ENCODE measurements at places on chromosomes 3 and 15. TPM values are rescaled to one million over a fixed set of nuclear protein-coding genes. Genes with fewer than 3 reads are reported as not detected.

Gene CADM2
- total RNA-seq, result 3.3 TPM

Gene PP2D1
- not detected for total RNA-seq

Gene GLDN
- 75.8 TPM for total RNA-seq

Gene MYO5C
- total RNA-seq, result 64.5 TPM

Gene IL5RA
- 13.8 TPM for total RNA-seq

Gene TMEM207
- total RNA-seq, result not detected

Gene EPHB1
- total RNA-seq, result 6.3 TPM

Gene WNT5A
- 16.4 TPM for total RNA-seq

Gene FANCD2OS
- total RNA-seq, result not detected

Gene WWTR1
- 186 TPM for total RNA-seq

Gene ANKUB1
- total RNA-seq, result 3.5 TPM

Gene GP5
- total RNA-seq, result 0.49 TPM

Gene NR2E3
- 0.26 TPM for total RNA-seq

Gene ZNF502
- 3.8 TPM for total RNA-seq

Gene SCN11A
- 0.12 TPM for total RNA-seq

Measured in lung (tissue), 17 donors.